ENCODE measurements at places on chromosomes 5 and 9. TPM values are rescaled to one million over a fixed set of nuclear protein-coding genes. Genes with fewer than 3 reads are reported as not detected.

C5orf58 gene
- total RNA-seq = not detected

PCDHGB7 gene
- total RNA-seq = 0.07 TPM

OR13C2 gene
- not detected for total RNA-seq

PCDHGA6 gene
- total RNA-seq = 0.39 TPM

Data from A549 treated with DMSO at 1 μM for 4 hours (cell line).